ENCODE measurements at places on chromosomes 13 and 19. TPM values are rescaled to one million over a fixed set of nuclear protein-coding genes. Genes with fewer than 3 reads are reported as not detected.

DNA sequence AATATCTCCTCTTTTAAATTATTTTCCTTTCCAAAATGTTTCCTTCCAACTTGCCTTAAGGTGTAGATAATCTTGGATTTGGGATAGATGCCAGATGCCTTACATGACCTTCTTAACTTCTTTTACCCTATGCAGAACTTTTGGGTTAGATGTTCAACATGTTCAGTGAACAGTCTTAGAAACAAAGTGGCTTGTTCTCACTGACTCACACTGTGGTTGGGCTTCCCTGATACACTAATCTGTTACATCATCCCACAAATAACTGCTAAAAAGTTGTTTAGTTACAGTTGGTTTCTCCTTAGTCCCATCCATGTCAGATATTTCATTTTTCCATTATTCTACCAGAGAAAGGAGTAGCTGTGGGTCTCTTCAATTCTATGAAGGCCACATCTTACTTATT lies 2638.2 kb downstream of the PCDH9 start:
- no peak for DNase-seq

DNA sequence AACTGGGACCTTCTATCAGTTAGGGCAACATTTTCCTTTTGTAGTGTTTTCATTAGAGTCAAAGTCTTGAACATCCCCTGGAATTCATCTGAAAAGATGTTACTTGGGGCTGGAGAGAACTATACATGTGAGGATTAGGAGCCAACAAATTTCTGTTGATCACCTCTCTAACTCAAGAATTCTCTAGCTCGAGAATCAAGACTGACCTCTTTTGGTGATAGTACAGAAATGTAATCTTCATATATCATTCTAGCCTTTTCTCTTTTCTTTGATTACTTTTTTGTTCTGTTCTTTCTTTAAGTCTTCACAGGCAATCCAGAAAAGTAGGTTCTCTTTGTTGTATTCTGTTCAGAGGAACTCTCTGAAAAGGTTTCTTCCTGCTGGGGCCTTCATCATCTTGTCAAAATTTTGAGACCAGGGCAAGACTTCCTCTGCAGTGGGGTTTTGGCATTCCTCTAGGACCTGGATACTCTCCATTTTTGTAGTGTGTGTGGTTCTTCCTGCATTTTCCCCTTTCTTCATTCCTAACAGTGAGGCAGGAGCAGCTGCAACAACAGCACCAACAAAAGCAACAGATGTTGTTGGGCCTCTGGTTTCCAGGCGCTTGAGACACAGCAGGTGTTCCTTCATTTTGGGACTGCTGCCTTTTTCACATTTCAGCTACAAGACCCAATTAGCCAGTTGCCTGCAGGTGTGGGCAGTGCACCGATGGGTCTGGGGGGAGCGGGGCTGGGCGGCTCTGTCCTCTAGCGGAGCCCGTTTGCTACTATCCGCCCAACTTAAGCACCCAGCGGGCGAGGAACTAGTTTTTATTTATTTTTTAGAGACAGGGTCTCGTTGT lies 26.2 kb downstream of the ELF1 start:
- no peak for DNase-seq

- DNase-seq = no peak
Observed at GRCh38 chr19:4060621-4061177, 6.0 kb downstream of the ZBTB7A start.

GRCh38 chr19:54439174-54439851 lies 9.7 kb upstream of the LENG8 start:
- no peak for DNase-seq

GRCh38 chr19:51480590-51480989 lies 2.3 kb downstream of the CEACAM18 start:
- DNase-seq = no peak

DNA sequence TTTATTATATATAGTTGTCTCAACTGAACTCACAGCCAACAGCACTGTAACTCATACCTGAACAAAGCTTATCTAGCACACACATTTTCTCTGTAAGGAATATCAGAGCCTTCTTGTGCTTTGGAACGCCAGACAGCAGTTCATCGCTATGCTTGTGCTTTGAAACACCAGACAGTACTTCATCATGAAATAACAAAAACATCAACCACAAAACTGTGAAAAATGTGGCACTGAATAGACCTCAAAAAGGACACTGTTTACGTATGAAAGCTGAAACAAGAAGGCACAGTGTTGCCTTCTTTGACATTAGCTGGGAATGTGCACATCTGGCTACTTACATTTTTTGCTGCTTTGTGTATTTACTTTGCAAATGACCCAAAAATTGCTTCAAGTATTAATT lies 160.2 kb downstream of the PDS5B start:
- no peak for DNase-seq

- DNase-seq = no peak
Observed at GRCh38 chr13:73168953-73169401, 110.2 kb downstream of the KLF5 start.

GRCh38 chr13:94825507-94825906 lies 113.2 kb upstream of the SOX21 start:
- no peak for DNase-seq

APOC4 gene
- total RNA-seq = not detected

STOML3 gene
- not detected for total RNA-seq
